ENCODE measurements at places on chromosomes 6 and 20.
A peak's percentile ranks its signal among the peaks of the same experiment; 100 is the strongest.

DNA sequence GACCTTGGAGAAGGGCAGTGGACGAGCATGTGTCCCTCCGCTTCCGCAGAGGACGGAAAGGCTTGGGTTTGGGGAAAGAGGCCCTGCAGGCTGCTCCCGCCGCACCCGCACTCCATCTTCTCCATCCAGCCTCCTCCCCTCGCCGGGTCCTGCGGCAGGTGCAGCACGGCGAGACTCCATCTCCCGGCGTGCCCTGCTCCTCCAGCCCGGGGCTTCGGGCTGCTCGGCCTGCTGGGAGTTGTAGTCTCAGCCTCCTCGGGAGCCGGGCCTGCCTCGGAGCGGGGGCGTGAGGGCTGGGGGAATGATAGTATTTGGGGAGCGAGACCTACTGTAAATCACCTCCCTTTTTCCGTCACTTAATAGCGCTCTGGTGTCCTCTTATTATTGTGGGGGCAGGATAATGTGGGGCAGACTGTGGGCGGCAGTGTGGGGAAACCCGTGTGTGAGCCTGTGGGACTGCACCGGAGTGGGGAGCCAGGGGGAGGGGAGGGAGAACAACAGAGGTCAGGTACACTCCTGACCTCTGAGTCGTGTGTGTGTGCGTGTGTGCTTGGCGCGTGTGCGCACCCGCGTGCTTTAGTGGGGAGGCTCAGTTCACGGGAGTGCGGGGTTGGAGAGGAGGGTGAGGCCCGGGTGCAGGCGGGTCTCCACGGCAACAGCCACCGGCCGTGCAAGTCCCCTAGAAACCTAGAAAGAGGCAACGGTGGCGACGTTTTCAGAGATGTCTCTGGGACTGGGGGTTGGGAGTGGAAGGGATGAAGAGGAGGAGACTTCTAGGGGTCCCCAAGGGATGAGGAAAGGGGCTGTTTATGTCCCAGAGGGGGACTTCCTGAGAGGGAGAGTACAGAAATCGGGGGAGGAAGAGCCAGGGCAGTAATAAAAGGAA, 4.1 kb downstream of the TTBK1 start:
- DNase-seq, result no peak

DNA sequence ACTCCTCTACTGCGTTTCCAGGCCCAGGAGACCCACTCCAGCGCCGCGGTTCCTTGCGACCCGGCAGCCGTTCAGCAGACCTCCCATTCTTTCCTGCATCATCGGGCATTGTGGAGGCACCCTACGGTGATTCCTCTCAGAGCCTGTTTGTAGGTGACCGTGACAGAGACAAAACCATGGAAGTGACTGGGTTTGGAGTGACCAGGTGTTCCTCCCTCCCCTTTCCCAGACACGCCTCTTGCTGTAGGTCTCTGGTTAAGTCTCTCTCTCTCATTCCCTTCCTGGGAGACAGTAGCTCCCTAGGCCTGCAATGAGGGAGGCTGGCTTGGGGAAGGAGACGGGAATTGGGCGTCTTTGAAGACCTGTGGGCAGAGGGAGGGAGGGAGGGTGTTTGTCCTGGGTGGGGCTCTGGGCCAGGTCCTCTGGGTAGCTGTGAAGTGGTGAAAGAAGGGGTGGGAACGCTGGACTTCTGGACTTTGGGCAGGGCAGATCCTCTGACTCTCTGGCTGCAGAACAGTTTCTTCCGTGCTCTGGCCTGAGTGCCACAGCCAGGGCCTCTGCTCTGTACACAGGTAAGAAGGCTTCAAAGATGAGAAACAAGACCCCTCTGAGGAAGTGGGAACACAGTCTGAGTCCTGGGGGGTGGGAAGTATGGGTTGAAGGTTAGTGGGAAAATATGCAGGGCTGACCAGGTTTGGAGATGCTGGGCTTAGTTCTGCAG, 763 bp downstream of the KLC4 start:
- no peak for DNase-seq

GRCh38 chr20:59701236-59701635, 96.9 kb downstream of the PHACTR3 start:
- DNase-seq, result no peak

- DNase-seq, result no peak
Observed at GRCh38 chr6:128230267-128230989, 290.0 kb downstream of the PTPRK start.

DNA sequence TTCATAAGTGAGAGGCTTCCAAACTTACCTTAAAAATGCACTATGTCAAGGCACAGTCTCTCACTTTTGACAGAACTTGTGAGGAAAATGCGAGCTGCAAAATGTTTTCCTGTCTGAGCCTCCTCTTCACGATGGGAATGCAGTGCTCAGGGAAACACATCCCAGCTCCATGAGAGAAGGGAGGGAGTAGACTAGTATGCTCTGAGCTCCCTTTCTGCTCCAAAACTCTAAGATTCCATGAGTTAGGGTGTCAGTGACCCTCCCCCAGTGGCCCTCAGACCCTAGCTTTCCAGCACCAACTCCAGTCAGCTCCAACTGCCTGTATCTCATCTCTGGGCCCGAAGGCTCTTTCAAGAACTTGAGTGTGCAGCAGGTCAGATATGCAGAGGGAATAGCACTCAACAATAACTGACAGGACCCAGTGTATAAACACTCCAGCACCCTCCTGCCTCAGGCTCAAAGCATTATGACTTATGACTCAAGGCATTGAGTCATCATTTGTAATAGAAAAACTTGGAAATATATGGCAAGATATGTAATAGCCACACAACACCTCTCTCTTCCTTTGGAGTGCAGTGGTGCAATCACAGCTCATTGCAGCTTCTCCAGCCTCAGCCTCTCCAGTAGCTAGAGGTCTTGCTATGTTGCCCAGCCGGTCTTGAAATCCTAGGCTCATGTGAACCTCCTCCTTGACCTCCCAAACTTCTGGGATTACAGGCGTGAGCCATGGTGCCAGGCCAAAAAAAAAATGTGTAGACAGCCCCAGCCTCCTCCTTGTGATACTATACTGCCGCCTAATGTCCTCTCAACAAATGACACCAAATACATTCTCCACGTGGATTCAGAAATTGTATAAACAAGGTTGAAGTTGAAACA, 16.7 kb upstream of the ENTPD6 start:
- DNase-seq, result peak; percentile 82

- DNase-seq, result peak; percentile 11
Observed at GRCh38 chr6:165662041-165662748, 846 bp downstream of the PDE10A start.

GRCh38 chr6:146028252-146028795, 538 bp upstream of the GRM1 start:
- DNase-seq, result peak; percentile 41

DNA sequence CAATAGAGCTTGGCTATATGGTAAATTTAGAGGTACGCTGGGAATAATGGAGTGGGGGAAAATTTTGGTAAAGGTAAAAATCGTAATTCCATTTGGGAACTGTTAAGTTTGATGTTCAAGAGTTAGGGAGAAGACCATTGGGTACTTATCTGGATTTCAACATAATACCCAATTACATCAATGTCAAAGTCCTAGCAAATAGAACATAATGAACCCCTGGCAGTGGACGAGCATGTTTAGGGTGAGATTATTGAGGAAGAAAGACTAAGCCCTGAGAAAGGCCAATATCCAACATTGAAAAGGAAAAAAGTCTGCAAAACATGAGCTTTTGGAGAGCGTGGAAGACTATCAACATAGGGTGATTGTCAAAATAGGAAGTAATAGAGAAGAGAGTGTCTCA, 106.6 kb downstream of the TSHZ2 start:
- no peak for DNase-seq

GRCh38 chr20:62141397-62142251, 1.6 kb downstream of the PSMA7 start:
- DNase-seq, result no peak

GRCh38 chr6:153108315-153108714, 22.8 kb downstream of the RGS17 start:
- DNase-seq, result peak; percentile 48

- DNase-seq, result no peak
Observed at GRCh38 chr6:136487759-136488425, 62.3 kb downstream of the MAP7 start.

DNA sequence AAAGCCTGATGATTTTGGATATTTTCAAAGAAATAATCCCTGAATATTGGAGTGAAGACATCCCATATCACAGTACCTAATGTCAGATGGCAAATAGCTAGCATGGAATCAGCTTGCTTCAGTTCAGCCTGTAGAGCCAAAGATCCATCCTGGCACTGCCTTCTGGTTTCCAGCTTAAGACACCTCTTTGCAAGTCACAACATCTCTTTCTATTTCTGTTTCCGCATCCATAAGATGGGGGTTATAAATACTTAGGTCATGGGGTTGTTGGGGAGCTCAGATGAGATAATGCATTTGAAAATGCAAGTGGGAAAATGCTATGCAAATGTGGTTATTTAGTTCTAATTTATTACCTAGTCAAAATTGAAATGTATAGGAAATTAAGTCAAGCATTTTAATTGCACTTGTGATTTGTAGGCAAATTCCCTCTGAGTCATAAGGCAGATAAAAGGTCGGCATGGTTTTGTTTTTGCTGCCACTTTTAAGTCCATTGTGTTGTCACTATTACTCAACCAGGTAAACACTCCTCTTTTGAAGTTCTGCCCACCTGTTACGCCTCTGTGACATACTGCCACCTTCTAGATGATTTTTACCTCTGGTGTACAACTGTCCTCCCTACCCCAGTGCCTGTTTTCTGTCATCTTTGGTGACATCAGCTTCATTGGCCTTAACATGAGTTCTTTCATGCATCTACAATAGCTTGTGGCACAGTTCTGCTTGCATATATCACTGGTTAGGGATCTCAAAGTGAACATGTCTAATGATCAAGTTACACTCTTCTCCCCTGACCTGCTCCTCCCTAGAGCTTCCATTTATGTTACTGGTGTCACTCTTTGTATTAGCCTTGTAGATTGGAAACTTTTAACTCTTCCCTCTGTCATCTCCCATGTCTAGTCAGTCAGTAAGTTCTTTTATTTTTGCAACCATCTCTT, 96.6 kb downstream of the CDKAL1 start:
- no peak for DNase-seq

- no peak for DNase-seq
Observed at GRCh38 chr6:43254846-43255245, 11.6 kb downstream of the TTBK1 start.

DNA sequence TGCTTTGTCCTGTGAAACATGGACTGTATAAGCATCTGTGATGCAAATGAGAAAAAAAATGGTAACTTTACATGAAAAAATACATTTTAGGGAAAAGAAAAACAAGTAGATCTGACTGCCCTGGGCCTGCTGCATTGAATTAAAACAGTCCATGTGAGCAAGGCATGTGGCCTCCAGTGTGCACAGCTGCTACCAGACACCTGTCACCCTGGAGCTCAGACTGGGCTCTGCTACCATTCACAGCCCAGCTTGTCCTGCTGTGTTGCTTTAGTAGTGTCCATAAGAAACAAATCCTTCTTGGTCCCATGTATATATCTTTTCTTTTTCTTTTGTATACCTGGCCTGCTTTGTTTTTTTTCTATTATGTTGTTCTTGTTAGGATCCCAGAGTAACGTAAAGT, 315.9 kb downstream of the NKAIN2 start:
- DNase-seq, result no peak

DNA sequence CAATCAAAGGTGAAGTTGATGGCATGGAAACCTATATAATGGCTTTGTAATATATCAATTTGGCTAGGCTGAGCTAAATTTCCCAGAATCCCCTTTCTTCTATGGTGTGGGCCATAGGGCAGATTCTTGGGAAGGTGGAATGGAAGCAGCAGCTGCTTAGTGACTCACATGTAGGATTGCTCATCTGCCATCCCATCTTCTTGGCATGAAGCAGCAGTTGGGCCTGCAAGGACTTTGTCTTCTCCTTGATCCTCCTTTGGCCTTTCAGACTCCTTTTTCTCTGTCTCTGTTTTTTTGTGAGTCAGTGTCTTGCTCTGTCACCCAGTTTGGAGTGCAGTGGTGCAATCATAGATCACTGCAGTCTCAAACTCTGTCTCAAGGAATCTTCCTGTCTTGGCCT, 52.6 kb upstream of the CEP162 start:
- DNase-seq, result peak; percentile 55

Measured in fibroblast of skin of abdomen (primary cell).